ENCODE measurements at places on chromosomes 3 and 15. TPM values are rescaled to one million over a fixed set of nuclear protein-coding genes. Genes with fewer than 3 reads are reported as not detected.

The TGM4 gene
- total RNA-seq, result not detected

- no peak overlapping the region for H3K4me3 ChIP-seq
- H3K36me3 ChIP-seq, result no peaks in the 10 kb centered on the region
- H3K27me3 ChIP-seq, result no peaks in the 10 kb centered on the region
- H3K27ac ChIP-seq, result no peak overlapping the region
- DNase-seq, result no peak
These were observed 238.0 kb downstream of the MEX3B start for GRCh38 chr15:81807806-81808205.

DNA sequence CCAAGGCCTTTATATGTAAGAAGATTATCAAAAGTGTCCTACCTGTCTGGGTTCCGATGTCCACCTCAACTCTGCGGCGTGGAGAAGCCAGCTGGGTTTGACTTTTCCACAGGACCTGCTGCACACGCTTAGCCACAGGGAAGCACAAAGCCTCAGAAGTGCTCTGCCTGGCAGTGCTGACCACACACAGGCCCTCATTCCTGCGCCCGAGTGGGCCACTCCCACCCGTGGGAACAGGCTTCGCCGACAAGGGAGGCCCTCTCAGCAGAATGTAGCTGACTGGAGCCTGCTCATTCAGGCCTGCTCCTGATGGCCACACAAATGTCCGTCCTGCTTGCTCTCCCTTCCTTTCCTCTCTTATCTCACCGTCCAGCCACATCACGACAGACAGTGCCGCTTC is 221.4 kb upstream of the LRRN1 start:
- no peaks in the 10 kb centered on the region for H3K4me1 ChIP-seq
- H3K27me3 ChIP-seq, result no peaks in the 10 kb centered on the region
- H3K36me3 ChIP-seq, result no peaks in the 10 kb centered on the region
- no peak overlapping the region for H3K27ac ChIP-seq

GRCh38 chr15:47727676-47728075 is 10.4 kb downstream of the SEMA6D start:
- no peak overlapping the region for H3K4me3 ChIP-seq
- no peaks in the 10 kb centered on the region for H3K36me3 ChIP-seq
- DNase-seq, result no peak
- peaks cover 15% of the 10 kb centered on the region for H3K4me1 ChIP-seq

- no peaks in the 10 kb centered on the region for H3K36me3 ChIP-seq
- H3K27me3 ChIP-seq, result no peaks in the 10 kb centered on the region
- no peak for DNase-seq
- H3K27ac ChIP-seq, result no peak overlapping the region
- no peak overlapping the region for H3K4me3 ChIP-seq
- H3K4me1 ChIP-seq, result peaks cover 12% of the 10 kb centered on the region
These were observed 258.4 kb downstream of the XXYLT1 start for GRCh38 chr3:195012571-195012970.

Measured in lower lobe of right lung (tissue), 2 donors.